ENCODE measurements at places on chromosomes 6 and 20.

- no peak for DNase-seq
Measured at GRCh38 chr6:26646074-26646473, 13.5 kb downstream of the ZNF322 start.

- no peak for DNase-seq
Measured at GRCh38 chr20:16554766-16555543, 18.3 kb downstream of the KIF16B start.

DNA sequence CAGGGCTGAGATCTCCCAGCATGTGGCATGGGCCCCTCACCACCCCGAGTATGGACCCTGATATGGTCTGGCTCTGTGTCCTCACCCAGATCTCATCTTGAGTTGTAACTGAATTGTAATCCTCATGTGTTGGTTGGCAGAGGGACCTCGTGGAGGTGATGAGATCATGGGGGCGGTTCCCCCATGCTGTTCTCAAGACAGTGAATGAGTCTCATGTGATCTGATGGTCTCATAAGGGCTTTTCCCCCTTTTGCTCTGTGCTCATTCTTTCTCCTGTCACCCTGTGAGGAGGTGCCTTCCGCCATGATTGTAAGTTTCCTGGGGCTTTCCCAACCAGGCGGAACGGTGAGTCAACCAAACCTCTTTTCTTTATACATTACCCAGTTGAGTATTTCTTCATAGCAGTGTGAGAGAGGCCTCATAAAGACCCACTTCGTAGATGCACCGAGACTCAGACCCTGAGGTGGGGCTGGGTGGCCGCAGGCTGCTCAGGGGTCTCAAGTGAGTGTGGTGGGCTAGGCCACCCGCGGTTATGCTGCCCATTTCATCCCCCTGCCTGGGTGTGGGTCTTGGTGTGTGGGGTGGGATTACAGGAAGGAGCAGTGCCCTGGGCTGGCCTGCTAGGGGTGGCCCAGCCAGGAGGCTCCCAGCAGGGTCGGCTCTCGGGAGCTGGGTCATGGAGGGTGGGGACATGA lies 26.2 kb upstream of the GATA5 start:
- no peak for DNase-seq

DNA sequence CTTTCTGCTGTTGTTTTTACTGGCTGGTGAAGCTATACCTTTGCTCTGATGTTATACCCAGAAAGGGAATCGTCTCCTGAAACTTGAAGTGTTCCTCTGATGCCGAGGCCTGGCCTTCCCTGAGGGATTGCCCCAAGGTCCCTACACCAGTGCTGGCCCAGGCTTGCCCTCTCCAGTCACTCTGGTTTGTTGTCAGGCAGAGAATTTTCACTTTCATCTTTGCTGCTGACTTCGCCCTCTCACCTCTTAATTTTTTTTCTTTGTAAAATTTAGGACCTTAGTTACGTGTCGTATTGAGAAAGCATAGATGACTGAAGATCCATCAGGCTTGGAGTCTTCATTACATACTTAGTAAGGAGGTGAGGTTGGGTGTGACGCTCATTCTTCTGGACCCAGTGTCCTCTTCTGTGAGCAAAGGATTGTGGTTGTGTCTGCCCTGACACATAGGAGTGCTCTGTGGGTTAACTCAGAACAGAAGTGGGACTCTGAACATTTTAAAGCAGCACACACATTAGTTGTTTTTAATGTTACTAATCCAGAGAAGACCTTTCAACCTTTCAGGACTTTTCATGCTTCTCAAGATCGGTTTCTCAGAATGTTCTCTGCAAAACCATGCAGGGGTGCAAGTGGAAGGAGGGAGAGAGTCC lies 45.4 kb downstream of the TULP4 start:
- no peak for DNase-seq

GRCh38 chr20:17568045-17568788 lies 1.7 kb upstream of the DSTN start:
- no peak for DNase-seq

GRCh38 chr6:144475411-144475810 lies 190.3 kb downstream of the UTRN start:
- no peak for DNase-seq

DNA sequence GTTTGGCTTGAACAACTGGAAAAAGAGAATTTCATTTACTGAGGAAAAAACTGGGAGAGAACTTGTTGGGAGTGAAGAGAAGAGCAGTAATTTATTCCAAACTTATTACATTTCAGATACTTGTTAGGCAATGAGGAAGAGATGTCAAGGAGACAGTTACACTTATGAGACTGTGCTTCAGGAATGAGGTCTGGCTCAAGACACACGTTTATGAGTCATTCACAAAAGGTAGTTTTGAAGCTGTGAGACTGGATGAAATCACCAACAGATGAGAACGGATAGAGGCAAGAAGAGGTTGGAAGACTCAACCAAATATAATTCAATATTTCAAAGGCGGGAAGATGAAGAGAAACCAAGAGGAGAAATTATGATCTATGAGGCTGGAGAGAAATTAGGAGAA lies 70.6 kb upstream of the DEFB112 start:
- DNase-seq, result peak; percentile 40

DNA sequence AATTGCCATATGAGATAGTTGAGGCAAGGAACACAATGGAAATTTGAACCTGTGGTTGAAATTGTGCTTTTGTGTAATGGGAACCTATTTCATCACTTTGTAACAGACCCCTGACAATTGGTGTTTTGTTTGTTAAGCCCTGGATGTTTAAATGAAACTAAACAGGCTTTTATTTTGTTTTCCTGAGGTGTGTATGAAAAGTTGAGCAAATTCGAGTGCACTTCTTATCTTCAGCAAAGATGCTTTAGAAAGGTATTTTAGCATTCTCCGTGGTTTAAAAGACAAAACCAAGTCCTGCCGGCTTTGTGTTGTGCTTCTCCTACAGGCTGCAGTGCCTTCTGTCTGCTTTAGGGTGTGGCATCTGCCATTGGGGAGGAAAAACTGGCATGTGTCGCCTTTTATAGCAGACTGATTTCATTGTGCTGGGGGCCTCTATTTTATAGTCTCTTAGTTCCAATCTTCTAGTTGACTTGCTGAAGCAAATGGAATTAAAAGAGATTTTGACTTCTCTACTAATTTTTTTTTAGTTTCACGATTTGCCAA lies 2.2 kb upstream of the ARID1B start:
- no peak for DNase-seq

- DNase-seq, result no peak
Measured at GRCh38 chr20:20690676-20691476, 21.6 kb downstream of the RALGAPA2 start.
